ENCODE measurements at places on chromosomes 4 and X.

GRCh38 chrX:155031657-155032056 lies 5.0 kb downstream of the FUNDC2 start:
- no peak for DNase-seq

GRCh38 chrX:57329008-57329407 lies 42.5 kb downstream of the FAAH2 start:
- no peak for DNase-seq

DNA sequence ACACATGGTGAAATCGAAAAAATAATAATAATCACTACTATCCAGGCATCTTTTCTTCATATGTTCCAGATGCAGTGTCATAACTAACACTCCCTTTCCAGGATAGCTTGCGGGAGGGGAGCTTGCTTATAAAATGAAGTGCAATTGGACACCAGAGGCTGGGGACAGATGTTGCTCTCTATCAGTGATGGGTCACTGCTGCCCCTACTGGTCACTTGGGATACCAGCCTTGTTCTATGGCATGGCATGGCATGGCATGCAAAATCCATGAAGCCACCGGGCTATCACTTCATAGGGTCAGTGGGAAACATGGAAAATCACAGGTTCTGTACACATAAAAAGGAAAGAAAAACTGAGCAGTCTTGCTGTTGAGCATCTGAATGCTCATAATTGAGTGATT lies 168.1 kb downstream of the GLRA2 start:
- DNase-seq: no peak

- DNase-seq: no peak
Measured at GRCh38 chrX:24055043-24055356, 244 bp downstream of the EIF2S3 start.

DNA sequence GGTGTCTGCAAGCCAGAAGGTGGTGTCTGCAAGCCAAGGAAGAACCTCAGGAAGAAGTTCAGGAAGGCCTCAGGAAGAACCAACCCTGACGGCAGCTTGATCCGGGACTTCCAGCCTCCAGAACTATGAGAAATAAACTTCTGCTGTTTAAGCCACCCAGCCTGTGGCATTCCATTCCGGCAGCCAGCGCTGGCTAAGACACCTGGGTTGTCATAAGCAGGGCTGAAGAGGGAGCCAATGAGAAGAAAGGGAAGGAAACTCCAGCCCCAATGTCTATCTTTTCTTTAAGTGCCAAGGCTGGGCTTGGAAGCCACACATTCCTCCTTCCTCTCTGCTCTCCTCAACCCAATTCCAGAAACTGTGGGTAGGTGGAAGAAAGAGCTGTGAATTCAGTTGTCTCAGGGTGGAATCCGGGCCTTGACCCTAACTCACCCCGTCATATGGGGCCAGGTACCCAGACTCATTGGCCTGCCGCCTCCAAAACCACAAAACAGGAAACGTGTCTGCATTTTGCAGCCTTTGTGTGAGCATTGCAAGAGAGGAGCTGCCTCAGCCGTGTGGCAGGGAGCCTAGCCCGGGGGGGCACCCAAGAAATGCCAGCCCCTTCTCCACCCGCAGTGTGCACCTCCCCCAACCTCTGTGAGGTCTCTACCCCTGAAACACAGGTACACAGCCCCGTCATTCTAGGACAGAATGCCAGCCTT lies 26.8 kb downstream of the CRMP1 start:
- no peak for DNase-seq

DNA sequence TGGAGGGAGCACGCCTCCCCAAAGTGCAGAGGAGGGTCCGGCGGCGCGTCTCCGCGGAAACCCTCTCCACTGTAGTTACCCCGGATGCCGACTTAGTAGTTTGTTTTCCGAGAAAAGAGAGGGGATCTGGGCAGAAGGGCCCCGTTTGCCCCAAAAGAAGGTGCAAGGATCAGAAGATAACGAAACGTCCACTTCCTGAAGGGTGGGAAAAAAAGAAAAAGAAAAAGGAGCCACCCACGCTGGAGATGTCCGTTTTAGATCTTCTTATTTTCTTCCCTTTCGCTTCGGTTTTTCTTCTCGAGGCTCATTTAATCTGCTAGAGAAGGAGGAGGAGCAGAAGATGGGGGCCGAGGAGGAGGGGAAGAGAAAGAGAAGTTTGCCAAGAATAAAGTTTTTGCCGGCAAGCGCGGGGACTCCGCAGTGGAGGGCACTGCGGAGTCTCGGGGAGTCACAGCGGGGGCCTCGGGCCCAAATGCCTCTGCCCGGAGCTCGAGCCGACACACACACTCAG lies 517 bp downstream of the LEF1 start:
- DNase-seq: peak; percentile 45

DNA sequence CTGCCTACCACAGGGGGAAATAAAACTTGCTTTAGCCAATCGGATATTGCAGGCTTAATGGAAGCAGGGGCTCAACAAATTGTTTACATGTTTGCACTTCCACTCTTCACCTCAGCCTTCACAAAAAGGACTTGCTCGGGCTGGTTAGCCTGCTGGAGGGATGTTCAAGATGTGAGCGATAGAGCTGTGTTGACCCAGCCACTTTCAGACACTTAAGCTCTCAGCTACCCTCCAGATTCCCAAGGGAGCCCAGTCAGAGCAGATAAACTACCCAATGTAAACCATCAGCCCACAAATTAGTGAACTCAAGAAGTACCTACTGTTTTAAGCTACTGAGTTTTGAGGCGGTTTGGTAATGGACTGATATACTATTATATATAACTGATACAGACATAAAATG lies 508.4 kb upstream of the FTHL17 start:
- no peak for DNase-seq

DNA sequence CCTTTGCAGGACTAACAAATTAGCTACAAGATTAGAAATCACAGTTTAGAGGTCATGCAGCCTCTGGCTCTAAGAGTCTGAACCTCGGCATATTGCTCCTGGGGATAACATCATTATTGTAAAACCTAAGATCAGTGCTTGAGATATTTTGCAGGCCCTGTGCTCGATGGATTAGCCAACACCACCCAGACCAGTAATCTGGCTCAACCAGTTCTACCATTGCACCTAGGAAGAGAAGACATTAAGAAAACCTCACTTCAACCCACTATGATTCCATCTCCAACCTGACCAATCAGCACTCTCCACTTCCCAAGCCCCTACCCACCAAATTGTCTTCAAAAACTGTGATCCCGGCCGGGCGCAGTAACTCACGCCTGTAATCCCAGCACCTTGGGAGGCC lies 43.6 kb downstream of the WFS1 start:
- no peak for DNase-seq

GRCh38 chr4:3066836-3067400 lies 7.4 kb downstream of the HTT-AS start:
- no peak for DNase-seq

GRCh38 chrX:149531599-149531998 lies 9.2 kb upstream of the EOLA1 start:
- no peak for DNase-seq

GRCh38 chr4:6042293-6043063 lies 24.2 kb upstream of the C4orf50 start:
- no peak for DNase-seq

DNA sequence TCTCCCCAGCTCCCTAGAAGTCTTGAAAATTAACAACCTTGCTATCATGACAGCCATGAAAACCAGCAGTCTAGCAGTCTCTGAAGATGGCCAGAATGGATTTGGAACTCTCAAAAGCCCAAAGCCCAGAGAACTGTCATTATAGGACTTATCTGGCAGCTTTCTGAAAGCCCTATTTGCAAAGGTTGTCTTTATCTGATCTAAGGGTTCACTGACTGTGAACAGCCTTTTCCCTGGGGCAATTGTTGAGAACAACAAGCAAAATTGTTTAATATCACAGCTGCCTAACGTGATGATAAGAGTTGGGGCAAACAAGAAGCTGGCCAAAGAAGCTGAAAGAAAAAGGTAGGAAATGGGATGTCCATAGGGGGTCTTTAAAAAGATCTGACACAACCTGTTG lies 20.9 kb upstream of the KLHL8 start:
- DNase-seq: no peak

- DNase-seq: no peak
Measured at GRCh38 chrX:17501746-17502145, 126.7 kb downstream of the NHS start.

DNA sequence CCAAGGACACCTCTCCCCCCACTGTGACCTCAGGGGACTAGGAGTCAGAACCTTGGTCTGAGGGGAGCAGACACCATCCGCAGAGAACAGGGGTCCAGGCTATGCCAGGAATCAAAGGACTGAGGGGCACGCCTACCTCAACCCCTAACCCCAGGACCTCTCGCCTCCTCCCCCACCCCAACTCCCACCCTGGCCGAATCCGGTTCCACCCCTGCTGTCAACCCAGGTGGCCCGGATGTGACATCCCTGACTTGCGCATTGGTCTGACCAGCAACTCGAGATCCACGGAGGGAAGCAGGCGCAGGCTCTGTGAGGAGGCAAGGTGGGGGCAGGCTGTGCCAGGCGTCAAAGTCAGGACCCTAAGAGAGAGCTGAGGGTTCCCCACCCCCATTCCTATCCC lies 468 bp upstream of the MAGEA4 start:
- DNase-seq: no peak

GRCh38 chr4:164847967-164848649 lies 28.9 kb upstream of the APELA start:
- DNase-seq: no peak

- DNase-seq: no peak
Measured at GRCh38 chr4:17072483-17072882, 174.0 kb upstream of the LDB2 start.

DNA sequence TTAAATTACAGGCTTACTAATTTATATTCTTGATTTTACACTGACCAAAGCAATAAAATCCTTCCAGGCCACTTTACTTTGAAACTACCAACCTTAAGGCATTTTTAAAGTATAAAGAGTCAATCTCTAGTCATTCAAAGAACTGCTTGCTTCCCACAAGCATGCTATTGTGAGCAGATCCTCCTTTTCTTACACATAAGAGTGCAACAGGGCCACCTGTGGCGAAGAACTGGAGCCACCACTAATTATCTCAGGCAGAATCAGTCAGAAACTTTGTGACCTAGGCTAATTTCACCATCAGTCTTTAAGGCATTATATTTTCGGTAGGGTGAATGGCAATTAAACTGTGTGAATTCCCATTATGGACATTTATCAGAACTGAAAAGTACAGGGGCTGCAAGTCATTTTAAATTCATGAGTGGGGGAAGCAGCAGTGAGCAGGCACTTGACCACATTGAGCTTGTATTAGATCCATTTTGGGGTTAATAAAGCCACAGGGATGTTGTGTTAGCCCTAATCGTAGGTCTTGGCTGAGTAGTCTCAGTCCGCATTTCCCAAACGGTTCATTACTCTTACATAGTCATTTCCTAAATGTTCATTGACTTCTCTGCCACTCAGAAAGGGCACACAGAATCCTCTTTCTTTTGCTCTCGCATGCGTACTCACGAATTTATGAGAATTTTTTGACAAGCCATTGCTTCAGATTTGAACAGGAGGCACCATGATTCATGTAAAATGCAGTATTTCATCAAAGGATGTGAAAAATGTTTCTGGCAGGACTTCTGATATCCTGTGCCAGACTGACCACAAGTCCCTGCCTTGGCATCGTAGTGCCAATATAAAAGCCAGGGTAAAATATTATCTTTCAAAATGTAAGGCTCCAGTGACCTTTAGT lies 39.8 kb downstream of the NPY2R start:
- no peak for DNase-seq

GRCh38 chrX:40705658-40706312 lies 29.6 kb downstream of the MED14 start:
- DNase-seq: no peak

DNA sequence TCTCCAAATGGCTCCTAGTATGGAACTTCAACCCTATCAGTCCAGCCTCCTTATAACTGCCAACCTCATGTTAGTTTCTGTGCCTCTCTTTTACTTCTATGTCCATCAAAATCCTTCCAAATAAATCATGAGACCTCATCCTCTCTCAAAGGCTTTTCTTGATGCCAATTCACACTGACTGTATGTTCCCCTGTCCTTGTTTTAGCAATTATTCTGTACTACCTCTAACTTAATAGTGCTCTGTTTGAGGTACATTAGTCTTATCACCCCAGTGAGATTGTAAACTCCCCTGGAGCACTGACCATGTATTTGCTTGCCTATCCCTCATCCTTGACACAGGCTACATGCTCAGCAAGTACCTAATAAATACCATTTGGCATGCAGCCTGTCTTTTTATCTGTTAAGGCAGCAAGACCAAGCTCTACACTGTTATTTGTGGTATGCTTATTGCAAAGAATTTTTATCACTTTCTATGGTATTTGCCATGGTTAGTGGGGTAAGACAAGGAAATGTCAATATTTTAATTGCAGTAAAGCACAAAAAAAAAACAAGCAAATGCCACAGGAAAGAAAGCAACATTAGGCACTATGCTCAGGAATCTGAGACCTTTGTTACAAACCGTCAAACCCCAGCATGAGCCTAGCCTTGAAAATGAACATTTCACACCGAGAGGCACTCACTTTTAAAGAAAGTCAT lies 119.2 kb downstream of the SMARCA1 start:
- no peak for DNase-seq

DNA sequence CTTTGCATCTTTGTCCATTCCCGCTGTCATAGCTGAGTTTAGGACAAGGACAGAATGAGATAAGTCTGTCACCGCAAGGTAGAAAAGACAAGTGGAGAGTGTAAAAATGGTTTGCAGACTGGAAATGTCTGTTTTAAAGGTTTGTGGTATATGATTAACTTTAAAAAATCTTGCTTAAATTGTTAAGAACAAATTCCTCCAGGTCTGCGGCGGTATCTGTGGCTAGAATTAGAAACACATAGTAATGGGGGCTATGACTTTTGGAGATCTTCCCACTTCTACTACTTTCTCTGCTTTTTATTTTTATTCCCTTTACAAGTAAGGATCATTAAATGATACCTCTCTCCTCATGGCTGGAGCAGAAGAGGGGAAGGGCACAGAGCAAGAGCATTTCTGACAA lies 92.2 kb downstream of the MID1IP1 start:
- no peak for DNase-seq

GRCh38 chr4:175215657-175216056 lies 297.5 kb downstream of the ADAM29 start:
- no peak for DNase-seq

DNA sequence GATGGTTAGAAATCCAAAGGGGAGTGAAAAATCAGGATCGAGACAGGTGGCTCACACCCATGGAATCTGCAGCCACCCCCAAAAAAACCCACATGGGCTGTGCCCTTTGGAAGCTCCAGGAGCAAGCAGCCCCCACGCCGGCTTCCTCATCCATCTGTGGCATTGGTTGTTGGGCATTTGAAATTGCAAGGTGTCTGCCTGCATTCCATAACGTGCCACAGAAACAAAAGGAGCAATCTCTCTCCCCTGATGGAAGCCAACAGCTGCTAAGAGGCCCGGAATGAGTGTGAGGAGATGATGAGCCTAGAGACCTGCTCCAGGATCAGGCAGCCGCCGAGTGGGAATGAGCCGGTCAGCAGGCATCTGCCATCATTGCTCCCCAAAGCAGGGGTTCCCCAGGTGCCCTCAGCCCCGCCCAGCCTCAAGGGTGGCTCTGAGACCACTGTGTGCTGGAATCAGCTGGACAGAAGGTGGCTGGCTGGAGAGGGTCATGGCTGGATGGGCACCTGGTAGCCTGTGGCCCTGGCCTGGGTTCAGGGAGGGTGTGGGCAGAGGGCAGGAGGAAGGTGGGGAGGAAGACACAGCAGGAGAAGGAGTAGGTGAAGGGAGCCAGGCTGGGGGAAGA lies 113.2 kb downstream of the CRLF2 start:
- no peak for DNase-seq

- no peak for DNase-seq
Measured at GRCh38 chr4:12712648-12713339, 771.3 kb downstream of the RAB28 start.
